ENCODE measurements at places on chromosomes 7 and 10.

- DNase-seq, result no peak
Observed at GRCh38 chr7:151062399-151063211, 3.2 kb downstream of the SLC4A2 start.

DNA sequence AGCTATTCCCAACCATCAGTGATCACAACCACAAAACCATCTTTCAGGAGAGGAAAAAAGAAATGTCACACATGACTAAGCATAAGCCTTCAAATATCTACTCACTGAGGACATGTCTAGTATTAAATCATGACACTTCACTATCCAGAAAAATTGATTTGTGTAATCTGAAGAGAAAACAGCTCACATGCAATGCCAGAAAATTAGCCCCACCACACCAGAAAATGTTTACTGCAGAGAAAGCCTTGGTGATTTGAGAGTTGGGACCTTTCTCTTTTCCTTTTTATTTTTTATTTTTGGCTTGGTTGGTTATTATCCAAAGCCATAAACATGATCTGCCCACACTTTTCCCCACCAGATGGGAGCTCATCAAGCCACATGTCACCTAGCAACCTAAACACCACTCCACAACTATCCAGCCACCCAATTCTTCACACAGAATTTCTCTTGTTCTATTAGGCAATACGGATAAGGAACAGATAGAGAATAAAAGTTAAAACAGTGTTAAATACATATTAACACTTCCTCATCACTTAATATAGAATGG is 3.1 kb downstream of the PARD3 start:
- no peak for DNase-seq

DNA sequence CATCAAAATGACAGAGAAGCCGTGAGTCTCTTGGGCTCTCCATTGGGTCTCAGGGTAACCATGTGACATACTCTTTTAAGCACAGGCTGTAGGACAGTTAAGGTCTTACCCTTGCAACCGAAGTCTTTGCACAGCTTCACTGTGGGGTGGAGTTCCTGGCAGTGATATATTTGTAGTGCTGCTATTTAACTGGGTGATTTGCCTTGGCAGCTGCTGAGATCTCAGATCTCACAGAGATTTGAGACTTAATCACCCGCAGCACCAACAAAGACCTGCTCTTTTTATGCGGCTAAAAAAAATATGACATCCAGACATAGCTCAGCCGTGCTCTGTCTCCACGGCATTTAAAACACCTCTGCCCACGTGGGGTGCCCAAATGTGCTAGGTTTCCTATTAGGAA is 63.4 kb upstream of the NPTX2 start:
- no peak for DNase-seq

DNA sequence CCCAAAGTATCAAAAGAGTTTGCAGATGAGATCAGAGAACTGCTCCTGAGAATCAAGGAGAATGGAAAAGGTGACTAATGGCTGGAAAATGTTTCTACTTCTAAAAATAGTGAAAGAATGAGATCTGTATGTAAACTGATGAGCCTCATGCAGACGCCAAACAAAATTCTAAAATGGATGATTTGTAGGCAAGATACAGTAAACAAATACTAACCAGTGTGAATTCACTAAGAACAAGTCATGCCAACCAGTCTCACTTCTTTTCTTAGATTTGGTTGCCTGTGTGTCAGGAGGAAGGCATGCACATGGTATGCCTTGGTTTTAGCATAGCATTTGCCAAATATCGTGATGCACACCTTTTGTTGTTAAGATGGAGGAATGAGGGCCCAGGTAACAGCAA is 94.9 kb upstream of the PIK3CG start:
- no peak for DNase-seq

DNA sequence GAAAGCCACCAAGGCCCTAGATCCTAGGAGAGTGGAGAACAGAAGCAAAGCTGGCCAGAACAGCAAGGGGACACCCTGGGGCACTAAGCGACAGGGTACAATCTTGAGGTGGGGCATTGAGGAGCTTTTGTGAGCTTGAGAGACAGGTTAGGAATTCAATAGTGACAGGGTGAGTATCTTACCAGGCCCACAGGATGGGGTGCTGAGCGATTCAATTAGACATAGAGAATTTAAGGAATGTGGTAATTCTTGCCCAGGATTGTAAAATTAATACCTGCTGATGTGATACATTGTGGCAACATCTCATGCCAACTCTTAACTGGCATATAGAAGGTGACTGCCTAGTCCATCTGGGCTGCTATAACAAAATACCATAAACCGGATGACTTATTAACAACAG is 14.0 kb downstream of the RBP3 start:
- DNase-seq, result no peak

DNA sequence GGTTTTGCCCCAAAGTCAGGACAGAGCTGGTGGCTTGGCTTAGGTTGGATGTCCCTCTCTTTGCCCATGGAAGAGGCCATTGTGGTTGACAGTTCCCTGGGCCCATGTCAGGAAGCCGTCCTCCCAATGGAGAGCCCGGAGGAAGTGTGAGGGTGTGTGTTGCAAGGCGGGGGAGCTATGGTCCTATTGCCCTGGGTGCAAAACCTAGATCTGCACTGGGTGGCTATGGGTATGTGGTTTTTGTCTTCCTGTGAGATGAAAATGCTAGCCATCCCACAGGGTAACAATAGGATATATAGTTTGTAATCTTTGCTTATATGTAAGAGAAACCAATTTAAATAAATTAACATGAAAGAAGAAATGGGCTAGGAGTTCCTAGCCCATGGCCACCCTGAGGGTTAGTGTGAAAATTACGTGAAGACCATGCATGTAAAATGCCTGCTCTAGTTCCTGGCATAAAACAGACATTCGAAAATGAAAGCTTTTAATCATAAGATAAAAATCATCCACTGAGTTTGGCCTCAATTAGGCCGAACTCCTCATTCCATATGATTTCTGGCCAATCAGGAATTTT is 189.2 kb downstream of the PLPP4 start:
- no peak for DNase-seq

DNA sequence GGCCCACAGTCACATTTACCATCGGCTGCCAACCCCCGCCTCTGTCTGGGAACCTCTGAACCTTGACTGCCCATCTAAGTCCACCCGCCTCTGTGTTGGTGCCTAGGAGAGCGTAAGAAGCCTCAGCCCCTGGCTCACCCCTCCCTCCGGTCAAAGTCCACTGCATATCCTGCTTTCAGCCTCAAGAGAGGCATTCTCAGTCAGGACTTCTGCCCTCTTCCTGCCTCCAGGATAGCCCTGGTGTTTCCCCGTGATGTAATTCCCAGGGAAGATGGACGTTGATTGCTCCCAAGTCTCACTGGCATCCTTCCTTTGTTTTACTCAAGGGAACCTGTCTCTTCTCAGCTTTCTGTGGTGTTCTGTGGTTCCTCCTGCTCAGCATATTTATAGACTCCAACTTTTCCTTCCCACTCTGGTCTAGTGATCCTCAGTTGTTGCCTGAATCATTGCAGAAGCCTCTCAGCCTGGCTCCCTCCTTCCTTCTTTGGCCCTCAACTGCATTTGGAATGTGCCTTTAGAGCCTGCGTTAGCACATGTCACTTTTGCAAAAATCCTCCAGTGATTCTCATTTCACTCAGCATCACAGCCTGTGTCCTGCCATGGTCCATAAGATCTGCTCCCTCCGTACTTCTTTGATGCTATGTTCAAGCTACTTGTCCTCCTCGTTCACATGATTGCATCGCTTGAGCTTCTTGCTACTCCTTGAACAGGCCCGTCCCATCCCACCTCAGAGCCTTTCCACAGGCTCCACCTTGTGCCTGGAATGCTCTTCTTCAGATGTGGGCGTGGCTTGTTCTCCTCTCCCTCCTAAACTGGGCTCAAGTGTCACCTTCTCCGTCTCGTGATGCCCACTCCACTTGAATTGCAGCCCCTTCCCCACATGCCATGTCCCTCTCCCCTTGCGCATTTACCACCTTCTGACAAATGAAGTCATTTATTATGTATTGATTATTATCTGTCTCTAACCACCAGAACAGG is 124.2 kb downstream of the PLPP4 start:
- DNase-seq, result no peak

All from stimulated activated CD8-positive, alpha-beta memory T cell treated with anti-CD3 and anti-CD28 coated beads, Interleukin-4, amount 100 ng/mL, for 1 hour (primary cell).